ENCODE measurements at places on chromosomes 7 and 10.
A peak's percentile ranks its signal among the peaks of the same experiment; 100 is the strongest.

GRCh38 chr7:152597507-152597906 is 78.4 kb downstream of the XRCC2 start:
- DNase-seq, result no peak

- DNase-seq, result no peak
These were observed 53.5 kb downstream of the SEPTIN7 start for GRCh38 chr7:35854311-35854710.

- no peak for DNase-seq
These were observed 3.8 kb upstream of the SAP25 start for GRCh38 chr7:100577507-100577906.

DNA sequence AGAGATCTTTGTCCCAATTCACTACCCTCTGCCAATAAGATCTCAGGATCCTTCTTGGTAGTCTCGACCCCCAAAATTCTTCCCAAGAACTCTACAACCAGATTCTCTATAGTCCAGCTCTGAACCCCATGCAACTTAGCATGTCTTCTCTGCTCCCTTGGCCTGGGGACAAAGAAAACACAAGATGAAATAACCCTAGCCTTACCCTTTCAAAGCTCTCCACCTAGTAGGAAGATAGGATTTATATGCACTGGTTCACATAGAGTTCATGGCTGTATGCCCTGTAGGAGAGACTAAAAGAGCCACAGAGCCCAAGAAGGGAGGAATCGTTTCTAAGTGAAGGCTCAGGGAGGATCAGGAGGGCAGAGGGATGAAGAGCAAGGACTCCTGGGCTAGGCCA is 96.1 kb downstream of the PPP1R3C start:
- no peak for DNase-seq

- DNase-seq, result no peak
These were observed 270.8 kb upstream of the FZD8 start for GRCh38 chr10:35912615-35913569.

DNA sequence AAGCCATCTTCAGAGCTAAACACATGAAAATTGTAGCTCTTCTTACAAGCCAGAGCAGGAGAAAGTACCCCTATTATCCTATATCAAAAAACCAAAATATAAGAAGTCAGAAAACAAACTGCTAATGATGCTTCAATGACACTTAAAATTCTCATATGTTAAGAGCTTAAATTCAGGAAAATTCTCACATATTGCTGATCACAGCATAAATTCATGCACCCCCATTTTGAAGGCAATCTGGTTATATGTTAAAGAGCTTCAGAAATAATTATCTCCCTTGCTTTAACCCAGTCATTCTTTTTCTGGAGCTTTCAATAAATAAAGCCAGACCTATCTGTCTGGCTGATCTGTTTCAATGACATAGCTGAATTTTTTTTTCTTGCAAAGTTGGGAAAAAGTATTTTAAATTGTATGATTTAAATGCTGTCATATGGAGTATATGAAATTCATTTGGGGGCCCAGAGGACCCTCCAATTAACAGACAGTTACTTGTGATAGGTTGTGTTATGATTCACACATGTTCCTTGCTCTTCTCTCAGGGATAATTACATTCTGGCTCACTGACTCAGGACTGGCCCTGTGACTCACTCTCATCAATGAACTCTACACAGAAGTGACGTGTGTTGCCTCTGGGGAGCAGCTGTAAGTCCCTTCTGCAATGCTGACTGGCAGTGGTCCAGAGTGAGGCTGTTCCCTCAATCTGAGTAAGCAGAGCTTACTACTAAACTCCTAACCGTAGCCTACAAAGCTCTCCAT is 85.2 kb downstream of the HGF start:
- DNase-seq, result peak; percentile 89

GRCh38 chr7:4838626-4839334 is 23.1 kb downstream of the PAPOLB start:
- no peak for DNase-seq

DNA sequence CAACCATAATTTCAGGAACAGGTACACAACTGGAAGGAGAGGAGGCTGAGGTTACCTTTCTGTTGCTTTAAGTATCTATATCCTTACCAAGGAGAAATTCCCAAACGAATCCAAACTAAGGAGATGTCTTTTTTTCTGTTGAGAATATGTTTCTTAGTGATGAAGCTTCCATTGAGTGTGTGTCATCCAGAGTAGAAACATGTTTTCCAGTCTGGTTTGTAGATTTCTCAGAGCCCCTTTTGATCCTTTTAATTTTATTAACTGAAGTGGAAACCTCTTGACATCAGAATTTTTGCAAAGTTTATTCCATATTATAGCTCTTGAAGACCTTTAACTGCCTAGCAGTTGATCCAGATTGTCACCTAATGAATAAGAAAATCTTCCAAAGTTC is 207.1 kb upstream of the FERD3L start:
- DNase-seq, result no peak

- no peak for DNase-seq
These were observed 53.6 kb upstream of the ADGRA1 start for GRCh38 chr10:133034092-133034491.

DNA sequence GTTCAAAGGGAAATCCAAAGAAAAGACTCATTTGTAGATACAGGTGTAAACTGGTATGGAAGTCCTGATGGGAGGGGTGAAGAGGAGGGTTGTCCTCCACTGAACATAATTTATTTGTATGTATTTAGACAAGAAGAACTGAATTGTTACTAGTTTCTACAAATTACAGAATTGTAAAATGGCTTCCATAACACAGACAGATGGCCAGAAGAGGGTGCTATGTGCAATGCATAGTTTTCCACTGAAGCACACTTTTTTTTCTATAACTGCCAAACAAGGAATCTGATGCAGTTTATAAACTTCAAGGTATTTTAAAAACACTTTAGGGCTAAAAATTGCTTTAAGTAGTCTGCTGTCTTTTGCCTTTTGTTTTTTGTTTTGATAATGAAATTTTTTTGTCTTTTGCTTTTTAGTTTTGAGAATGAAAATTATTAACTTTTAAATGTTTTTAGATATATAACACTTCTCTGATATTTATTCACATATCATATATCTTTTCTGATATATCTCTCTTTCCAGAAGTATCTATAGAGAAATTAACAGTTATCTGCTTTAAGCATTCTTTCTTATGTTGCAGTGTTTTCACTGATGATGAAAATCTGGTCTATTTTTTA is 58.5 kb downstream of the PHYHIPL start:
- DNase-seq, result no peak

DNA sequence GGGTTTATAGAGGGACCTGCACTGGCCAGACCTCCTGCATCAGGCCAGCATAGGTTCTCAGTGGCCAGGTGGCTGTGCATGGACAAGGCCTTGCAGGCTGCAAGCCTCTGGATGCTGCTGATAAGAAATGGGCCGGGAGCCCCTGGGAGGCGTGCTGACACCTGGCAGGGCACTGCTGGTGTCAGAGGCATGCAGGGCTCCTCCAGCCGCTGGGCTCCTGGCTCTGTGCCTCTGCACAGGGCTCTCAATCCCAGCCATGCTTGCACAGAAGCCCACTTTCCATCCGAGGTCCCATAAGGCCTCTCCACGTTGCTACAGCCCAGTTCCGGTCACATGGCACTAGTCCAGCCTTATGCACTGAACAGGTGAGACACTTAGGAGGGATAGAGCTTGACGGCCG is 27.3 kb downstream of the ANTXRL start:
- DNase-seq, result no peak

GRCh38 chr10:21212348-21212747 is 313.1 kb downstream of the SKIDA1 start:
- DNase-seq, result no peak

DNA sequence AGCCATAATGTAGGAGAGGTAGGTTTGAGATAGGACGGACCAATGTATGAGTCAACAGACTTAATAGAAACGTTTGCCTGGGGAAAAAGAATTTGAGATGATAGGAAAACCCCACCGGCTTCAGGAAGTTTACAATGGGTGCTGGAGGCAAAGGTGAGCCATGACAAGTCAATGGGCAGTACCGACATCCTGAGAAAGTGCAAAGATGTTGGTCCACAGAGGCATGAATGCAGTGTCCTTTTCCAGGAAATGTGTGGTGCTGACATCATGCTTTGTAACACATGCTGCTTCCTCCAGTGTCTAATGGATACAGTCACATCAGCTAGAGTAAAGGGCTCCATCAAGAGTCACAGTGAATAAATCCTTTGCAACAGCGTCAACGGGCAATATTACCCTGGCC is 533.6 kb downstream of the INHBA start:
- DNase-seq, result no peak

- DNase-seq, result no peak
These were observed 37.3 kb downstream of the FANK1 start for GRCh38 chr10:125933693-125934092.

DNA sequence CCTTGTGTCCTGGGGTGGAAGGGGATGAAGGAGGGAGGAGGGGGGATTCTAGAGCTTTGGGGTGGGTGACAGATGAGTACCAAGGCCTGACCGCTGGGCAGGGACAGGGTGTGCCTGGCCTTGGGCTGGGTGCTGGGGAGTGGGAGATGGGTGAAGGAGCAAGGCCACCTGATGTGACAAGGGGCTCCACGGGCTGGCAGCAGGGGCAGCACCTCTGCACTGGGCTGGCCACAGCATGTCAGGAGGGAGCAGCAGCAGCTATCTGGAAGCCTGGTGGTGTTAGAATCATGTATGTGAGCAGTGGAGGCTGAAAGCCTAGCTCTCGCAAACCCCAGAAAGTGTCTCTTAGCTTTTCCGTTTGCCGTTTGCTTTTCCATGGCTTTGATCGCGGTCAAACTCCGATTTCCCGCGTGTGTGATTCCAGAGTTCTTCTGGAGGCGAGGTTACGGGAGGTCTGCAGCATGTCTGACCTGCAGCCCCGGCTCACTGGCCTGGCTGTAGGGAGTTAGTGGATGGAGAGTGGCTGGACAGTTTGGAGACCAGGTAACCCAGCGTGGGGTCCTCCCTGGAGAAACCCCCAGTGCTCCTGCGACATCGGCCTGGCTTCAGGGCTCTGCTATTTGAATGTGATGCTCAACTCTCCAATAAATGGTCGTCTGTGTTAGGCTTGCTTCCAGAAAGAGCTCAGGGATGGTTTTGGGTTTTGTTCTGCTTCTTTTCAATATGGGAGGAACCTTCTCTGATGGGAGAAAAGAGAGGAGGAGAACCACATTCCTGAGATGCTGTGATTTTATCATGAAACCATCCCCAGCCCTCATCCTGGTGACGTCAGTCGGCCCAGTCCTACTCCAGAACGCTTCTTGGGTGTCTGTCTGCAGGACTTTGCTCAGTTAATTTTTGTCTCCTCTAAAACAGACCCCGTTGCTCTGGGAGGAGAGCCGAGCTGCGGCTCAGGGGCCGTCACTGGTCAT is 105.5 kb downstream of the CUX1 start:
- DNase-seq, result no peak

GRCh38 chr10:94240491-94240890 is 122.2 kb downstream of the NOC3L start:
- no peak for DNase-seq

DNA sequence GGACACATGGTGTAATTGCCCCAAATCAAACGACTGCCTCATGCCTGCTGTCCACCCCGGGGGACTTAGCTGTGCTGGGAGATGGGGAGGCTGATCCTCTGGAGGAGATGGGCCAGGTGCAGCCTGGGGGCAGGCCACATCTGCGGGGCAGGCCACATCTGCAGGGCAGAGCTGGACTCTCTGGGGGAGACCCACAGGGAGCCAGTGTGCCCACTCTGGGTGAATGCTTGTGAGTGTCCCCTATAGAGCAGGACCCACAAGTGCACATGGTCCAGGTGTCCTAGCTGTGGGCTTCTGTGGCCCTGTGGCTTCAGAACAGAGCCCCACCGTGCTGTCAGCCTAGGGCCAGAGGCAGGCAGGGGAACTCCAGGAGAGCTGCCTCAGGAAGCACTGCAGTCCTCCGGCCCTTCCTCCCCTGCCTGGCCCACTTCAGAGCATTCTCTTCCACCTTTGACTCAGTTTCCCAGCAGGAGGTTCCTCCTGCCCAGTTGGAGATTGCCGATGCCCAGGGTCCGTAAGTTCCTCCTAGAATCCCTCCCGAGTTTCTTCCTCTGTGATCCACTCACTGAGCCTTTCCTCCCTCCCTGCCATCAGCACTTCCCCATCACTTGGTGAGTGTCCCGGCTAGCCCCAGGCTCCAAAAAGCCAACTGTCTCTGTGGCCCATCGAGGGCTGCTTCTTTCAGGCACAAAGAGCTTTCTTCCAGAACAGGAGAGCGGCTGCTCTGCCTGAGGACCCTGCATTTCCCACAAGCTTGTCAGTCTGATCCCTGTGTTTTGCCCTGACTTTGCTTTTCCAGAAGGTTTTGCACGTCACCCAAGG is 50.3 kb downstream of the ADCYAP1R1 start:
- no peak for DNase-seq

DNA sequence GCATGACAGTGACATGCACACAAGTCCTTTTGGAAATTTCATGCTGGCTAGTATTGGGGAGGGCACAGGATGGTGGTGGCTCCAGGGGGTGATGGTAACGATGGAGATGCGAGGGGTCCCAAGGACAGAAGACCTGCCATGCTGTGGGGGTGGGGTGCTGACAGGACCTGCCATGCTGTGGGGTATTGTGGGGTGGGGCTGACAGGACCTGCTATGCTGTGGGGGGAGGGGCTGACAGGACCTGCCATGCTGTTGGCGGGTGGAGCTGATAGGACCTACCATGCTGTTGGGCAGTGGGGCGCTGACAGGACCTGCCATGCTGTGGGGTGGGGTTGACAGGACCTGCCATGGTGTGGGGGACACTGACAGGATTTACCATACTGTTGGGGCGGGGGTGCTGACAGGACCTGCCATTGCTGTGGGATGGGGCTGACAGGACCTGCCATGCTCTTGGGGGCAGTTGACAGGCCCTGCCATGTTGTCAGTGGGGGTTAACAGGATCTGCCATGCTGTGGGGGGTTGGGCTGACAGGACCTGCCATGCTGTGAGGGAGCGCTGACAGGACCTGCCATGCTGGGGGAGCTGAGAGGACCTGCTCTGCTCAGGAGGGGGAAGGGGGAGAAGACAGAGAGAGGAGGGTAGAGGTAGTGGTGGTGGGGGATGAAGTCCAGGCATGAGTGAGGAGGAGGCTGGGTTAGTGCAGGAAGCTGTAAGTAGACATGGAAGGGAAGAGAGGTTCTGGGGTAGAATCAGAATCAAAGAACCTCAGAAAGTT is 36.2 kb upstream of the RET start:
- peak; percentile 8 for DNase-seq

All from dorsolateral prefrontal cortex (tissue), 122 donors.